ENCODE measurements at places on chromosomes 1 and 21. TPM values are rescaled to one million over a fixed set of nuclear protein-coding genes. Genes with fewer than 3 reads are reported as not detected.

Gene ARHGAP29
- 144 TPM for total RNA-seq

Gene LAMC1
- total RNA-seq = 414 TPM

Gene EPHA8
- not detected for total RNA-seq

Gene OR13G1
- not detected for total RNA-seq

Gene AKT3
- 88.2 TPM for total RNA-seq

Gene PKLR
- not detected for total RNA-seq

Gene MROH9
- total RNA-seq = not detected
